Activated T-cell treated with anti-CD3 and anti-CD28 coated beads, Interleukin-2, amount 50 U/mL, for 48 hours (primary cell): ENCODE measurements at places on chromosomes 2 and 18.

- no peak for DNase-seq
Observed at GRCh38 chr2:7612969-7613368, 695.8 kb downstream of the RNF144A start.

- no peak for DNase-seq
Observed at GRCh38 chr2:234375176-234375880, 121.6 kb downstream of the ARL4C start.

GRCh38 chr2:176455816-176456291 is 186.6 kb downstream of the MTX2 start:
- no peak for DNase-seq

GRCh38 chr18:46587600-46587999 is 69.4 kb downstream of the LOXHD1 start:
- no peak for DNase-seq

GRCh38 chr2:192978395-192978794 is 783.7 kb upstream of the TMEFF2 start:
- DNase-seq: no peak

GRCh38 chr18:22198163-22198562 is 28.8 kb downstream of the GATA6 start:
- DNase-seq: no peak

DNA sequence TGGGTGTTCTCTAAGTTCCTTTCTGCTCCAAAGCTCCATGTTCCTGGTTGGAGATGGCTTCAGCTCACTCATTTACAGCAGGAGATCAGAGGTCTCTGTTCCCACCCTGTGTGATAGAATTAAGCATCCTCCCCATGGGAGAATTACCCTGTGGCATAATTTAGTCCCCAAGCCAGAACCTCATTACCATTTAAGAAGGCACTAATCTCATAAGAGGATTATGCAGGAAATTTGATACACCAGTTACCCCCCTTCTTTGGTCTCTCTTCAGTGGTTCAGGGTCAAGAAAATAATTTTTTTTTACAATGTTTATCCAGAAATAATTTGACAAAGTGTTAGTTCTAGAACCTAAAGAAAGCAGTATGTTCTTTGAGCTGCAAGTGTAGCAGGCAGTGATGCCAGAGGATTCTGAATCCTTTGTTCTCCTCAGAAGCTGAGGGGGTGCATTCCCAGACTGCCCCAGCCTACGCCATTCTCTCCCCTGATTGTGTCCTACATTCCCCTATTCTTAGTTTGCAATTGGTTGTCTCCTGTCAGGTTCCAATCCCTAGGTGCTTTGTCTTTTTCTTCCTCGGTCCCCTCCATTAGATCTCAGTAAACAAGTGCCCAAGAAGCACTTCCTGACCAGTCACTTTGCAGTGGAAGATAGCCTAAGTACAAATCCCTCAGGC is 163.6 kb downstream of the PRKCE start:
- DNase-seq: no peak

DNA sequence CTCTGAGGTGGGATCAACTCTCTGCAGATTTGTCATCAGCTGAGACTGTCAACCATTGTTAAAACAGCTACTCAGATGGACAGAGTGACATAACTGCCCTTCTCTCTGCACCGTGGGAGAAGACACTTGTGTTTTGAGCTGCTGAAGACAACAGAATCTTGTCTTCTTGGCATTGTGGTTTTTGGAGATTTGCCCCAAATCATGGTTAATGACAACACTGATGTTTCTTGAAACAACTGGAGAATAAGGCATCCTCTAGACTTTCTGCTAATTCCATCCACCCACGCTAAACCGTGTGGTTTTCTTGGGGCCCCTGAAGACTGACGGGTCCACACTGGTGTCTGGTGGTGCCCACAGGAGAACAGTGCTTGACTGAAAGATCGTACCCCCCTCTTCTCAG is 39.5 kb downstream of the SH3BP4 start:
- DNase-seq: no peak

DNA sequence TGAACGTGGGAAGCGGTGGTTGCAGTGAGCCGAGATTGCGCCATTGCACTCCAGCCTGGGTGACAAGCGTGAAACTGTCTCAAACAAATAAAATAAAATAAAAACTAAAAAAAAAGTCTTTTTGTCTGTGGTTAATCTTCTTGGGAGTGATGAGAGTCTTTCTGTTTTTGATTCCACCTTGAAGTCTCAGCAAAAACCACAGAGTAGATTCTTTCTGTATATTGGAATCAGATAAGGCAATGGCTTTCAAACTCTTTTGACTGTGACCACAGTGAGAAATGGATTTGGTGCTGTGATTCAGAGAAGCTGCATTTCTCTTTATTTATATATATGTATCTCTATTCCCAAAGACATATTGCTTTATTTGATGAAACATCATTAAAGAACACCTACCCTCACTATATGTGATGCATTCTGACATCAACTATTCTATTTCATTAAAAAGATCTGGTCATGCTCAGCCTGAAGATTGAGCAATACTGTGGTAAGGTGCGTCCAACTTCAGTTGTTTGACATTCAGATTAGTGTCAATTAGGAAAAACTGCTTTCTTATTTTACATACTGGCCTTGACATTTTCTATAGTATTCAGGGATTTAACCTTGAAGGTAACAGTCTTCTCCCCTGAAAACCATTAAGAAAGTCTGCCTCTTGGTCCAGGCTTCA is 15.6 kb downstream of the HRH4 start:
- DNase-seq: no peak

GRCh38 chr2:222358876-222359275 is 60.1 kb upstream of the PAX3 start:
- no peak for DNase-seq

- DNase-seq: peak; percentile 57
Observed at GRCh38 chr2:231615058-231615671, 22.5 kb downstream of the TEX44 start.

GRCh38 chr18:48877941-48878340 is 72.8 kb downstream of the SMAD7 start:
- no peak for DNase-seq

GRCh38 chr2:60553495-60554073 is at the start of gene BCL11A:
Gene BCL11A (minus strand): TSS chr2:60553654. CDS start chr2:60553270, 384 bp downstream.
- no peak for DNase-seq
